Left kidney (tissue), 8 donors: ENCODE measurements at places on chromosomes 4 and X. TPM values are rescaled to one million over a fixed set of nuclear protein-coding genes. Genes with fewer than 3 reads are reported as not detected.

DNA sequence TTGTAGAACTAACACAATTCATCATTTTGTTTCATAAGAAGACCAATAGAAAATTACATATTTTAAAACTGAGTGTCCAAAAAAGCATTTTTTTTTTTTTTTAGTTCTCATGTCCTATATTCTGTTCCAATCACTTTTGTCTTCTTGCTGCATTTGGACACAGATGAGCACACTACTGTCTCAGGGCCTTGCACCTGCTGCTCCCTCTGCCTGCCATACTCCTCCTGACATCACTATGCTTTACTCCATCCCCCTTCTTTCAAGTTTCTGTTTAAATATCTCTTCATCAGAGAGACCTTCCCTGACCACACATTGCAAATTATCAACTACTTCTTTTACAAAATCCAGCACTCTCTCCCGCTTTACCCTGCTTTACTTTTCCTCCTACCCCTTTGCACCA, 230.7 kb upstream of the GK2 start:
- no peak for DNase-seq

GRCh38 chrX:151982222-151982621, 7.7 kb upstream of the GABRE start:
- DNase-seq = no peak

GRCh38 chrX:45778616-45779015, 577.9 kb upstream of the DIPK2B start:
- DNase-seq = no peak

The PAGE4 gene
- 0.30 TPM for polyA plus RNA-seq

DNA sequence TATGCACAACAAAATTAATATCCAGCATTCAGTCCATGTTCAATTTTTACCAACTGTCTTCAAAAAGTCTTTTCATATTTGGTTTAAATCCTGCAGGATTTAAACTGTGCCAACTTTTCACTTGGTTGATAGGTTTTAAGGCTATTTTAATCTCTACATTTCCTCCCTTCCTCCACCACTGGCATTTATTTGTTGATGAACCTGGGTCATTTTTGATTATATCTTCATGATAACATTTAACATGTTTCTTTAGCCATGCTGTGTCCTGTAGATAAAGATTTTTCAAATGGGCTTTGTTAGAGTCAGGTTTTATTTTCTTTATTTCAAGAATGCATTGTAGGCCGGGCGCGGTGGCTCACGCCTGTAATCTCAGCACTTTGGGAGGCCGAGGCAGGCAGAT, 216.4 kb downstream of the ARHGAP10 start:
- no peak for DNase-seq

DNA sequence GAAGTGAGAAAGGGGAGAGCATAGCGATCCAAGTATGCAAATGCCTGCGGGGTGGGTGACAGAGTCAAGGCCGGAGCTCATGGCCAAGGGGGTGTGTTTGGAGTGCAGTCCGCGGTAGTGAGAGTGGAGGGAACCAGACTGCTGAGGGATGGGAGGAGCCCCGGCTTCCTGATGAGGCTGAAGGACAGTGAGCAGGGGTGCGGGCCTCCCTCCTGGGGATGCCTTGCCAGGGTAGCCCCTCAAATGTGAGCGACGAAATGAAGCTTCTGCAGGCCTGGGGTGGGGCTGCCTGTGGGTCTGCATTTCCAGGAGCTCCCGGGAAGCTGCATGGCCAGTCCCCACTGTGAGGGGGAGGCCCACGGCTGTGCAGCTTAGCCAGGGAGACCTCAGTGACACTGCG, 45.0 kb downstream of the PSAPL1 start:
- no peak for DNase-seq

DNA sequence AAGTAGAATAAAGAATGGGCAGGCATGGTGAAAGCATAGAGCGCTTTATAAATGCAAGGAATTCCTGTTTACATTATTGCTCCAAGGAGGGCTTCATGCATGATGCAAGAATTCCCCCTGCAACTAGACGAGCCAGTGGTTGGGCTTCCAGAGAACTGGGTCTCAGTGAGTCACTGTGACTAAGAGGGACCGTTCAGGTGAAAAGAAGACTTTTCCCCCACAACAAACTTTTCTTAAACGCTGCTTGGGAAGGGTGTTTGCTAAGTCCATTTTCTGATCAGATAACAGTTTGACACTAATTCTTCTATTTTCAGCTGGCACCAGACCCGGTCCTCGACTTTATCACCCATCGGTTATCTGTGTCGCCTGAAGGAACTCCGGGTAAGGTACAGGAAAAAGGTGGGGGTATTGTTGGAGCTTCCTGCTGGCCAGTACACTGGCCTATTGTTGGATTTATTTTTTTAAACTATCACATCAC, 40.1 kb downstream of the LDB2 start:
- no peak for DNase-seq
